Activated CD4-positive, alpha-beta memory T cell treated with anti-CD3 and anti-CD28 coated beads for 36 hours (primary cell): ENCODE measurements at places on chromosomes 1 and 21.

GRCh38 chr1:91619881-91620280, 119.2 kb downstream of the CDC7 start:
- no peak for DNase-seq

- no peak for DNase-seq
These were observed 35.2 kb downstream of the SPEN start for GRCh38 chr1:15882665-15883064.

GRCh38 chr1:51642739-51643142, 25.8 kb downstream of the OSBPL9 start:
- DNase-seq = no peak

DNA sequence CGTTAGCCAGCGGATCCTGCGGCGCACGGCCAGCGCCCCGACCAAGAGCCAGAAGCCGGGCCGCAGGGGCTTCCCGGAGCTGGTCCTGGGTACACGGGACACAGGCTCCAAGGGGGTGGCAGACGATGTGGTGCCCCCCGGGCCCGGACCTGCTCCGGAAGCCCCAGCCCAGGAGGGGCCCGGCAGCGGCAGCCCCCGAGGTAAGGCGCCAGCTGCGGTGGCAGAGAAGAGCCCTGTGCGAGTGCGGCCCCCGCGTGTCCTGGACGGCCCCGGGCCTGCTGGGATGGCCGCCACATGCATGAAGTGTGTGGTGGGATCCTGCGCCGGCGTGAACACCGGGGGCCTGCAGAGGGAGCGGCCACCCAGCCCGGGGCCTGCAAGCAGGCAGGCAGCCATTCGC, 24.2 kb downstream of the PANK4 start:
- no peak for DNase-seq

DNA sequence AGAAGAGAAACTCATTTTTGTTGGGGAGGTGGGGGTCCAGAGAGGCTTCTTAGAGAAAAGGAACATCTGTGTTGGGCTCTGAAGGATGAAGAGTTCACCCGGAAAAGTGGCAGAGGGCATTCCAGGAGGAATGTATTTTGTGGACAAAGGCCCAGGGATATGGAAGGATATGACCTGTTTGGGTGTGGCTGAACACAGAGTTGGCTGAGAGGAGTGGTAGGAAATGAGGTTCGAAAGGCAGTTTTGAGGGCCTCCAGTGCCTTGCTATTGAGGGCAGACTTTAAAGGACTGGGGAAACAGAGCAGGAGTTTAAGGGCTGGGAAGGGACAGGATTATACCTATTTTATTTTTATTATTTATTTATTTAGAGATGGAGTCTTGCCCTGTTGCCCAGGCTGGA, 27.3 kb upstream of the WASF2 start:
- DNase-seq = no peak

DNA sequence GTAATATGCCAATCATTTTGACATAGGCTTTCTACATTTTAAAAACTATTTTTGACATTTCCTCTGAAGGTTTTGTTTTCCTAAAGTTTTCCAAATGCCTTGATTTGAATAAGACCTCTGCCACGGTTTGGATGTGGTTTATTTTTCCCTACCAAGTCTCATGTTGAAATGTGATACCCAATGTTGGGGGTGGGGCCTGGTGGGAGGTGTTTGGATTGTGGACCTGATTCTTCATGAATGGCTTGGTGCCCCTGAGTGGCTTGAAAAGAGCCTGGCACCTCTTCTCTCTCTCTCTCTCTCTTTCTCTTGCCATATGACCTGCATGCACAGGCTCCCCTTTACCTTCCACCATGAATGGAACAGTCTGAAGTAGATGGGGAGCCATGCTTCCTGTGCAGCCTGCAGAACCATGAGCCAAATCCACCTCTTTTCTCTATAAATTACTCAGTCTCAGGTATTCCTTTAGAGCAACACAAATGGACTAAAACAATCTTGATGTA, 14.8 kb downstream of the MMEL1 start:
- DNase-seq = no peak

GRCh38 chr21:42461881-42462877, 33.8 kb downstream of the RSPH1 start:
- peak; percentile 12 for DNase-seq
